Esophagus squamous epithelium (tissue), 5 donors: ENCODE measurements at places on chromosomes 7 and 10. TPM values are rescaled to one million over a fixed set of nuclear protein-coding genes. Genes with fewer than 3 reads are reported as not detected.

GRCh38 chr10:121998462-121998861, 9.5 kb downstream of the TACC2 start:
- DNase-seq: no peak
- no peak overlapping the region for H3K4me3 ChIP-seq
- peaks cover 19% of the 10 kb centered on the region for H3K4me1 ChIP-seq
- no peaks in the 10 kb centered on the region for H3K27me3 ChIP-seq
- H3K36me3 ChIP-seq: no peaks in the 10 kb centered on the region

The PKD2L1 gene
- not detected for total RNA-seq

The DLG5 gene
- 46.4 TPM for total RNA-seq

- no peak overlapping the region for H3K27ac ChIP-seq
- H3K4me3 ChIP-seq: no peak overlapping the region
- no peaks in the 10 kb centered on the region for H3K36me3 ChIP-seq
- no peaks in the 10 kb centered on the region for H3K27me3 ChIP-seq
Observed at GRCh38 chr10:126658928-126659327, 11.6 kb downstream of the C10orf90 start.

DNA sequence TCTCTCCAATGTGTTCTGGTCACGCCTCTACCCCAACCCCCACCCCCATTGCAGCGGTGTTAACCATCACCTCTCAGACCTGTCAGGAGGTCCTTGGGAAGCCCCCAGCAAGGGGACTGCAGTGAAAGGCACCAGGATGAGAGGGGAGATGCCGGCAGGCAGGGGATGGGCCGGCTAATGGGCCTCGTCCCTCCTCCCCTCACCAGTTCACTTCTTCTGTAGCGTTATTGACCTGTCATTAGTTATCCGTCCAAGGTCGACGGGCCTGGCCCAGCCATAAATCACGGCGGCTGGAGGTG, 18.8 kb downstream of the POLL start:
- no peaks in the 10 kb centered on the region for H3K36me3 ChIP-seq
- H3K27me3 ChIP-seq: peaks cover 8% of the 10 kb centered on the region
- no peak for DNase-seq
- no peak overlapping the region for H3K27ac ChIP-seq
- no peak overlapping the region for H3K4me3 ChIP-seq
- peaks cover 19% of the 10 kb centered on the region for H3K4me1 ChIP-seq
